CMK (cell line): ENCODE measurements at places on chromosomes 1 and 21.

- no peak for DNase-seq
These were observed 20.6 kb upstream of the LAMC2 start for GRCh38 chr1:183165456-183165855.

DNA sequence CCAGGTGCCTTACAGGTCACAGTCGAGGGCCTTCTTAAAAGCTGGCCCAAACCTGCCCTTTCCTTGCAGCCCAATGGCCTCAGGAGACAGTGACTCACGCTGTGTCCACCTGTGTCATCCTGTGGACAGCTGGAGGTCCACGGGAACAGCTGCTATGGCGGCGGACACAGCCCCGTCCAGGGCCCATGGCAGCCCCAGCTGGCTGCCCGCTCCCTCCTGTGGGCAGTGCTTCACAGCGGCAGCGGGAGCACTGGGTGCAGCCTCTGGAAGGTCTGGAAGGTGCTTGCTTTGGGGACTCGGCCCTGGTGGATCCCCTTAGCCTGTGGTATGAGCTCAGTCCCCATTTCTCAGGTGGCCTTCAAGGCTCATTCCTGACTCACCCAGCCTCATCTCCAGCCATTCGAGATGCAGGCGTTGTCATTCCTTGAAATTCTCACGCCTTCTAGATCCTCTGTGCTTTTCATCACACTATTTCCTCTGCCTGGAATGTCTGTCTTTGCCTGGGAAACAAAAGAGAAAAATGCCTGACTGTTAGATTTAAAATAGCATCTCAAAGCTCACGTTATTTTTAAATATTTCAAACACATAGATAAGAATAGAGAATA is 86.8 kb downstream of the KIF26B start:
- no peak for DNase-seq

GRCh38 chr1:37020653-37021277 is 13.6 kb downstream of the GRIK3 start:
- no peak for DNase-seq

- DNase-seq: no peak
These were observed 2.6 kb upstream of the BRINP3 start for GRCh38 chr1:190480231-190480630.

GRCh38 chr1:162310337-162310736 is 66.3 kb downstream of the SPATA46 start:
- no peak for DNase-seq

- no peak for DNase-seq
These were observed 21.5 kb downstream of the STPG1 start for GRCh38 chr1:24391882-24392603.

DNA sequence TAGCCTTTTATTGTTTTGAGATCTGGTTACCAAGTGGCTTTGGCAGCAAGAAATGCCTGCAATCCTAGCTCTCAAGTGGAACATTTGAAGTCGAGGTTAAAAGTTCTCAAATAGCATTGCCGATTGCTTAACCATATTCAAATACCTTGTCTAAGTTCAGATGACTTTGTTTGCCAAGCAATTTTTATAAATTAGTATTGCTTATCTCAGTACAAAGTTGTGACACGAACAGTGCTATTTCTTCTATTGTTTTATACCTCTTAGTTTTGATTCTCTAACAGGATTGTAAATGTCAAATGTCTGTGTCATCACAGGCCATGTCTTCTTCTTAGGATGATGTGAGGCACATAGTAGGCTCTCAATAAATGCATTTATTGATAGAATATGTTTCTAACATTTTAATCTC is 633.3 kb downstream of the PTPRC start:
- no peak for DNase-seq

DNA sequence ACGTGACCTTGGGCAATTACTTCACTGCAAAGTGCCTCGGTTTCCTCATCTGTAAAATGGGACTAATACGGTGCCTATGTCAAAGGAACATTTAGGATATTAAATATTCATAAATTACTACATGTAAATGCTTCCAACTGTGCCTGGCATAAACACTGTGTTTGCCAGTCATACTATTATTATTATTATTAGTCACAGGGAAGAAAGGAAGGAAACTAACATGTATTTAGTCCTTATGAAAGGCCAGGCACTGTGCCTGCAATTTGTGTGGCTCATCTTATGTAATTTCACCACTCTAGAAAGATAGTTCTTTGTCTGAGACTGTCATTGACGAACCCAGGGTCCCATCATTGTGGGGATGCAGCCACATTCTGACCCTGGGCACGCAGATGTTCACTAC is 45.0 kb downstream of the EPHB2 start:
- no peak for DNase-seq

DNA sequence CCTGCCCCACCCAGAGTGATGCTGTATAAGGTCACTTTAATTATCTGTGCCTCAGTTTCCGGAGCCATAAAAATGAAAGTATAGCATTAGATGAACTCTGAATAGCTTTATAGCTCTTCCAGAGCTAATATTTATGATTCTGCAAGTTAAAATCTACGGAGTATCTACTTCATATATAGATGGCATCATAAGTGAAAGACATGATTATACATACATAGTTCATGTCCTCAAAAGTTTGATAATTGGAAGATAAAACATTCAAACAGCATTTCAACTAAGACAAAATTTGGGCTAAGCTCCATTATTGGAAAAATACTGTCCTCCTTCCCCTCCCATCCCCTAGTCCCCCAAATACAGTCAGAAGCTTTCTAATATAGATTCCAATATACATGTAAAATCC is 4.2 kb downstream of the AKT3 start:
- no peak for DNase-seq

- DNase-seq: no peak
These were observed 64.9 kb upstream of the F3 start for GRCh38 chr1:94606471-94606870.

- DNase-seq: no peak
These were observed 97.7 kb upstream of the S1PR1 start for GRCh38 chr1:101139130-101139529.

DNA sequence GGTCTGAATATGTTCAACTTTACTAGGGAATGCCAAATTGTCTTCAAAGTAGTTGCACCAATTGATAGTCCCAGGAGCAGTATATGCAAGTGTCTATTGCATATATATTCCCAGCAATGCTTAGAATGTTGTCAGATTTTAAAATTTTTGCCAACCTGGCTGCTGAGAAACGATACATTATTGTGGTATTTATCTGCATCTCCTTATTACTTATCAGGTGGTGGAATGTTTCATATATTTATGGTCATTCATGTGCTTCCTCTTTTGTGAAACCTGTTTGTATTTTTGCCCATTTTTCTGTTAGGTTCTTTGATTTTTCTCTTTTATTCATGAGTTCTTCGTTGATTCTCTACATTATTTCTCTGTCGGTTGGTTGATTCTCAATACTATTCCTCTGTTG is 39.5 kb downstream of the COLGALT2 start:
- no peak for DNase-seq

DNA sequence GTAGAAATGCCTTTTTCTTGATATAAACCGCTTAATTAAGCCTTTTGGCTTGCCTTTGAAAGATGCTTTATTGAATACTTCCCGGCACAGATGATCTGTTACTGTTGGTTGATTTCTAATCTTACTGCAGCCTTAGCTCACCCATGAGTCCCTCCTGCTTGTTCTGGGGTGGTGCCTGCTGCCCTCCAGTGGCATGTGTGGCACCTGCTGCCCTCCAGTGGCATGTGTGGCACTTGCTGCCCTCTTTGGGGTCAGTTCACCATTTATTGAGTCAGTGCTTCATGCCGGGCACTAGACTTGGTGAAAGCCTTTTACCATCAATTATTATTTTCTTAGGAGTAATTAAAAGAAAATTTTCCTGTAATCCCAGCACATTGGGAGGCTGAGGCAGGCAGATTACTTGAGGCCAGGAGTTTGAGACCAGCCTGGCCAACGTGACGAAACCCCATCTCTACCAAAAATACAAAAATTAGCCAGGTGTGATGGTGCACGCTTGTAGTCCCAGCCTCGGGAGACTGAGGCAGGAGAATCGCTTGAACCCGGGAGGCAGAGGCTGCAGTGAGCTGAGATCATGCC is 54.3 kb downstream of the ADARB1 start:
- peak; percentile 55 for DNase-seq

- no peak for DNase-seq
These were observed 59.7 kb downstream of the XCL2 start for GRCh38 chr1:168484083-168484482.

DNA sequence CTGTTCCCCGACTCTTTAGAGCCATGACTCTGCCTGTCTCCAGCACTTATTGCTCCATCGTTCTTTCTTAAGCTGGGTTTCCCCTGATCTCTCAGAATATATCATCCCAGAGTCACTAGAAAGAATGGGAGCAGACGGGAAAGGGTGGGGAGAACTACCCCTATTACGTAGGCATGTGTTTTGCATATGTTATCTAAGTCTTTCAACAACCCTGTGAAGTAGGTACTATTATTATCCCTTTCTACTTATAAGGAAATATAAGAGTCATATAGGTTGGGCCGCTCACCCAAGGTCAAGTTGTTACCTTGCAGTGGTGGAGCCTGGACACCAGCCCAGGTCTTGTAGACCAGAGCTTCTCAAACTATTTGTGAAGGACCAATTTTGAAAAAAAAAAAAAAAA is 38.7 kb downstream of the ELF3 start:
- DNase-seq: no peak

DNA sequence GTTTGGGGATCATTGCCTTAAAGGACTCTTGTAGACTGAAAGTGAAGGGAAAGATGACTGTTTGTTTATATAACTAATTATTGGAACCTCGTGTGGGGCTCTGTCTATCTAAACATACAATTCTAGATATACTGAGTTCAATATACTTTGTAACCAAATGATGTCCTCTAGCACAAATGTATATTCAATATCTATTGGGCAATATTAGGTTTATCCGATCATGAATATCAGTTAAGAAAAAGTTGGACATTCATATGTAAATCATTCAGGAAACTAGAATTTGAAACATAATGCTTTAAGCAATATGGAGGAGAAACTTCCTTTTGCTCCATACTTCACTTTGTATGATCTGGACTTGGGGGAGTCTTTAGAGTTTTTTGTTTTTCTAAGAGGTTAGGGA is 8.9 kb upstream of the RC3H1 start:
- DNase-seq: no peak

DNA sequence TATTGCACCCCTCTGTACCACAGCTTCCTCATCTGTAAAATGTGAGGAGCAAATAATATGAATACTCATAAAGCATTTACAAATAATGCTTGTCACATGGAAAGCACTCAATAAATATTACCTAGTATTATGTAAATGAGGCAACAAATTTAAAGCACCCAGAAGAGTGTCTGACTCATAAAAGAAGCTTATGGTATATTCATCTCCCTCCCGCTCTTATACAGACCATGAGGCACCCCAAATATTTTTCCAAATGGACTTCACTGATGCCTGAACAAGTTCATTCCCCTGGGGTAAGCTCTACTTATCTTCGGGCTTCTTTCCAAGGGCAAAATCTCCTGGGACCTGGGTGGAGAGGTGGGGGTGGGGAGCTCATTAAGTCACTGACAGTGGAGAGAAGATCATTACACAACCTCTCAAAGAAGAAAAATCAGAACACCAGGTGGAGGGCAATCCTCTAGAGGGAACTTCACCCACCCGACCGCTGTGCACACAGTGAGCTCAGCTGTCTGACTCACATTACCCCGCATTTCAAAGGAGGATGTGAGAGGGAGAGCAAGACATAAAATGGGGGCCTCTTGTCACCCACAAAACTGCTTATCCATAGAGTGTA is 166.2 kb downstream of the ASTN1 start:
- DNase-seq: no peak

GRCh38 chr21:31732597-31733550 is 956 bp upstream of the SCAF4 start:
- peak; percentile 60 for DNase-seq

DNA sequence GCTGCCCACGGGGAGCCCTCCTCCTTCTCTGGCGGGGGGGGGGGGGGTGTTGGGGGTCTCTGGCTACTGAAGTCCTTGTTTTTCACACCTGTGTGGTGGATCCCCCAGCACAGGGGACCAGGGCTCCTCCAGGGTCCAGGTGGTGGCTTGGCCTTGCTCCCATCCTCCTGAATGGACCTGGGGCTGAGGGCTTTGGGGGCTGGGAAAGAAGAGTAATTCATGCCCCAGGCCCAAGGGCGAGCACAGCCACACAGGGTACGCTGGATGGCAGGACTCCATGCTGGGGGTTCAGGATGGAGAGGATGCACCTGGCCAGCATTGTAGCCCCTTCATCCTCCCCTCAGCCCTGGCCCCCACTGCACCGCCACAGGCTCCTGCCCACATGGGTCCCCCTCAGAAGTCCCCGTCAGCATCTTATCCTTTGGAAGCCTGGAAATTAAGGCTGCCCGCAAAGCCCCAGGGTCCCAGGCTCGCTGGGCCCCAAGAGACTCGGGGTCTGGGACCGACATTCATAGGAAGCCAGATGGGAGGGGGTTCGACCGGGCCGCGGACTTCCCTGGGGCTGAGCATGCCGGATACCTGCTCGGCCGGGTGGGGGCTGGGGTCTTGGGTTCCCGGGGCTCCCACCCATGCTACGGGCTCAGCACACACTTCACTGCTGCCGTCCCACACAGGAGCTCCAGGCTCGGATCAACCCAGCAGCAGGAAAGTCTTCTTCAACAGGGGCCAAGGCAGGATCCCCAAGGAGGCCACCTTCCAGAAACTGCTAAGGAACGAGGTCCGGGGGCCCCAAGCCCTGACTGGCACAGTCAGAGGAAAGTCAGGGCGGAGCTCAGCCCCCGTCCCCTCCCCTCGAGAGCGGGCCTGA is 49.0 kb upstream of the ACTRT2 start:
- DNase-seq: no peak

DNA sequence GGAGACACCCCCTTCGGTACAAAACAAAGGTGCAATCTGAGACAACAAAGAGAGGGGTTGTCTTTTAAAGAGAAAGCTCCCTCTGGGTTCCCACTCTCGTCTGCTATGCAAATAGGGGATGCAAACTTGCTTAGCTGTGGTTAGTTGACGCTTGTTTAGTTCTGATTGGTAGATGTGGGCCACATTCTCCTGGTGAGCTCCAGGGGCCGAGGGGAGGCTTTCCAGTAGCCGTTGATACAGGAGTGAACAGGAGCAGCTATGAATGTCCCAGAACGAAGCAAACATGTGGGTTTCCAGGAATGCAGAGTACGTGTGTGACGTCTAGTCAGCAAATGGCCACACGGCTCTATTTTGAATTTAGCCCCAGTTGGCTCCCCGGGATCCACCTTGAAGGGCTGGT is 14.7 kb downstream of the TFF2 start:
- no peak for DNase-seq

- DNase-seq: no peak
These were observed 49.8 kb upstream of the GNG12 start for GRCh38 chr1:67883069-67883468.

GRCh38 chr1:18965206-18966173 is 9.0 kb upstream of the IFFO2 start:
- no peak for DNase-seq

DNA sequence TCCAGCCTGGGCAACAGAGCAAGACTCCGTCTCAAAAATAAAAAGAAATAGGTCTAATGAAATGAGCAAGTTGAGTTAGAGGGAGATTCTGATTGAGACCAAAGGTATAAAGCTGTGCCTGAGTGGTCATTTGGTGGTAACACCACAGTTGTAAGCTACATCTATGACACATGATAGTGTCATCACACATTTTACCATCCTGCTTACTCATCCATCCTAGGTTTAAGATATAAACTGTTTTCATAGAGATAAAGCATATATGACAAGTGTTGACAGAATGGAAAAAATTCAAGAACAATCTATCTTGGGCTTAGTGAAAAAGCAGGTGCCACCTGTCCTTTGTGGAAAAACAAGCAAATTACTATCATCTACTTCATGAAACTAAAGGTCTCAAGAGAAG is 7.1 kb upstream of the CFAP141 start:
- no peak for DNase-seq
